Jurkat, Clone E6-1 (cell line): ENCODE measurements at places on chromosomes 11 and 22.

GRCh38 chr11:47572715-47573255, 6.0 kb downstream of the KBTBD4 start:
- no peak for DNase-seq

- no peak for DNase-seq
Observed at GRCh38 chr11:123073343-123074057, 11.6 kb upstream of the HSPA8 start.

- no peak for DNase-seq
Observed at GRCh38 chr11:110096496-110096895, 3.3 kb downstream of the ZC3H12C start.

- no peak for DNase-seq
Observed at GRCh38 chr22:45208993-45209838, 31.5 kb downstream of the KIAA0930 start.

- no peak for DNase-seq
Observed at GRCh38 chr11:69692422-69692821, 11.4 kb downstream of the FGF19 start.
